ENCODE measurements at places on chromosomes 7 and 10. TPM values are rescaled to one million over a fixed set of nuclear protein-coding genes. Genes with fewer than 3 reads are reported as not detected.

DNA sequence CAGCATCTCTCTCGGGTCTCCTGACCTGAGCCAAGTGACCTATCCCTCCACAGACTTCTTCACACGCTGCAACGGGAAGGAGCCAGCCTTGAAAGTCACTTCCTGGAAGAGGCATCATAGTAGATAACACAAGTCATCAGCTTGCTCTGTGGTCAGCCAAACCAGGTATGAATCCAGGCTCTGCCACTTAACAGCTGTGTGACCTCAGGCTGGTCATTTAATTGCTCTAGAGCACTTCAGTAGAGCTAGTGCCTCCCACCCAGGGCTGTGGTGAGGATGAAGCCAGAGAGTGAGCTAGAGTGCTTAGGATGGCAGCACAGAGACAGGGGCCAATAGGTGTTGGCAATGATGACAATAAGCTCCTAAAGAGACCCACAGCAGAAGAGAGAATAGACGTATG is 247.7 kb upstream of the ZMIZ1 start:
- DNase-seq, result no peak

- DNase-seq, result no peak
Measured at GRCh38 chr10:117610321-117610720, 67.8 kb downstream of the EMX2 start.

GRCh38 chr7:120334475-120334874 is 61.5 kb downstream of the KCND2 start:
- DNase-seq, result no peak

DNA sequence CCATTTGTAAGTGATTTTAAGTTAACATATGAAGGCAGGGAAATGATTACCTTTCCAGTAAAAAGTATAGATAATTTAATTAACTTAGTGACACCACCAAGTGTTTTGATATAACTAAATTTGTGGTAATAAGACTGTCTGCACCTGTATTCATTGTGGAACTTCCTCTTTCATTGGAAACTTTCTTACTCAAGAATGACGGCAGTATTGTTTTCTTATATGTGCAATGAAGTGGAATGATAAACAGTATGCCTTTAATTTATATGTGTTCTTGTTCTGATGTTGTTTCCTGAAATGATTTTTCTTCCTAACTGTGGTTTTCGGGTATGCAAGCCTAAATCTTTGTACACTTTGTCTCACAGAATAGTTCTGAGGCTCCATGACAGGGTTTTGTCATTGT is 46.4 kb downstream of the CASD1 start:
- DNase-seq, result no peak

DNA sequence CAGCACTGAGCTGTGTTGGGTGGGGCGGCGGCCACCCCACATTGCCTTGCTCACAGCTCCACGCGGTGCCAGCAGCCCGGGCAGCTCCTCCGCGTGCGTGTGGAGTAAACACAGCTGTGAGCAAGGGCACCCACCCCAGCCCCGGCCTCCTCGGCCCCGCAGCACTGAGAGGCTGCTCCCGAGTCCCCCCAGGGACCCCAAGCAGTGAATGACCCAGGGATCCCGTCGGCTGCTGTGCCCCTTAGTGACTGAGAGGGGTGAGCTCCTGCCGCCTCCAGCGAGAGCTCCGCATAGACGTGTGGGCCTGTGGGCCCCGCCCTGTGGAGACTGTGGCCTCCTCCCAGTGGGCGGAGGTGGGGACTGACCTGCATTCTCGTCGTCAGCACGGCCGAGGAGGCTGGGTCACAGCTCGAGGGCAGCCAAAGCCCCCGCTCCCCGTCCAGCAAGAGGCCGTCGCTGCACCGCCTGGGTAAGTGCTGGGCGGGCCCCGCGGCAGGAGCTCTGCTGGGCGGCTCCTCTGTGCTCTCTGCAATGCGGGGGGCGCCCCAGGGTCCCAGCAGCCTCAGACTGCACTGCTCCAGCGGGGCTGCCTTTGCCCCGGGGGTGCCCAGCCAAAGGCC is 29.9 kb upstream of the UTF1 start:
- DNase-seq, result no peak

DNA sequence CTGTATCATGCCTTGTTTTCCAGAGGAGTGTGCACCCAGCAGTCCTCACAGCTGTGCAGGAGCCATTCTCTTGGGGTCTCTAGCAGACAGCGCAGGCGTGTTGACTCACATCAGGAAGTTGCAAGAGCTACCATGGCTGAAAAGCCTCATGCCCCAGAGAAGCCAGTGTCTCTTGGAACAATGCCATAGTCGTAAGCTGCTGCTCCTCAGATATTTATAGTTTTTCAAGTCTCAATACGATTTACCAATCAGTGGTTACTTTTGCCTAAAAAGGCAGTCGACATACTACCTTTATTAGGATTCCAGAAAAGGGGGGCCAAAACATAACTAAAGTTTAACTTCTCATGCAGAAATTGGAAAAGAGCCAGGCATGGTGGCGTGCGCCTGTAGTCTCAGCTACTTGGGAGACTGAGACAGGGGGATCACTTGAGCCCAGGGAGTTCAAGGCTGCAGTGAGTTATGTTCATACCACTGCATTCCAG is 407.7 kb downstream of the PARD3 start:
- no peak for DNase-seq

DNA sequence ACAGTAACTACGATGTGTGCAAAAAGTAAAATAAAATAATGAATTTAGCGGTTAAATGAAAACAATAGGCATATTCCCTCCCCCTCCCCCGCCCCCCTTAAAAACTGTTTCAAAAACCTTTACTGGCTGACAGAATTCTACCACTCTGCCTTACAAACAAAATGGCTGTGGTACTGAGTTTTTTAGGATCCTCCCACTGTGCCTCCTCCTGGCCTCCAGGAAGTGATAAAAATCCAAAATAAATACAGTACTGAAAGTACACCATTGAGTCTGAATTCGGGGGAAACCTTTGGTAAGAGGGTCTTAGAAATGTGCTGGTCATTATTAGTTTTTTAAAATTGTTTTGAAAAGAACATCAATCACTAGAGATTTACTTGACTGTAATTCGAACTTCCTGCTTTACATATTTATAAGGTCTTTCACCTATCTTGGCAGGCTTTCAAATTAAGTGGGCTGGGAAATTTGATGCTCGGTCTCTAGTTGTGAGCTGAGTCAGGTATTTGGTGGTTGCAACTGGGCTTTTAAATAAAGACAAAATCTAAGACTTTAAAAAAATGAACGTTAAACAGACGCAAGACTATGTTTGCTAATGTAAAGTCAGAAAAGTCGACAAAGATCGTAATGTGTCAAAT is 32.5 kb upstream of the EPC1 start:
- DNase-seq, result peak; percentile 39

- DNase-seq, result no peak
Measured at GRCh38 chr10:112955582-112956421, 5.8 kb downstream of the TCF7L2 start.

DNA sequence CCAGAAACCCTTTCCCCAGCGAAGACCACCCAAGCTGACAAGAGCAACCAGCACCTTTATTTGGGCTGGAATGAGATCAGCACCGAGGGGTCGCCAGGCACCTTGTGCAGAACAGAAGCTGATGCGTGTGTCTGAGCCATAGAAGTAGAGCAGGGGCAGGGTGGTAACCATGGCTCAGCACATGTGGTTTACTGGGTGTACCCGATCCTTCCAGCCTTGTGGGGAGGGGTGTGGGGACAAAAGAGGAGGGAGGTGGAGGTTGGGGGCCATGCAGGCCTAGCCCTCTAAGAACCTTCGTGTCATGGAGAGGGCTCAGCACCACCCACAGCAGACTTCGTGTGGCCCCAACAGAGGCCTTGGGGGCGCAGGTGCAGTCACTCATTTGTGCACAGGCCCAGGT is 84.0 kb upstream of the GTF2I start:
- DNase-seq, result no peak

The VOPP1 gene
- 74.5 TPM for total RNA-seq

The PKD2L1 gene
- not detected for total RNA-seq

The CC2D2B gene
- total RNA-seq, result not detected

Data from activated CD4-positive, alpha-beta T cell treated with anti-CD3 and anti-CD28 coated beads, Interleukin-2, amount 10 ng/mL, durations not matched to agents 7 days and 5 days (primary cell).